ENCODE measurements at places on chromosomes 16 and 17. TPM values are rescaled to one million over a fixed set of nuclear protein-coding genes. Genes with fewer than 3 reads are reported as not detected.

Gene ARL2BP
- total RNA-seq = 44.5 TPM

Gene YWHAE
- 189 TPM for total RNA-seq

Gene ACSM2A
- total RNA-seq = not detected

Gene TIMP2
- total RNA-seq = 0.07 TPM

Gene KCNJ18
- not detected for total RNA-seq

Gene ADAD2
- total RNA-seq = not detected

Gene C16orf92
- not detected for total RNA-seq

All from Karpas-422 (cell line).